Activated CD4-positive, alpha-beta T cell treated with anti-CD3 and anti-CD28 coated beads for 1 hour (primary cell): ENCODE measurements at places on chromosomes 4 and X.

DNA sequence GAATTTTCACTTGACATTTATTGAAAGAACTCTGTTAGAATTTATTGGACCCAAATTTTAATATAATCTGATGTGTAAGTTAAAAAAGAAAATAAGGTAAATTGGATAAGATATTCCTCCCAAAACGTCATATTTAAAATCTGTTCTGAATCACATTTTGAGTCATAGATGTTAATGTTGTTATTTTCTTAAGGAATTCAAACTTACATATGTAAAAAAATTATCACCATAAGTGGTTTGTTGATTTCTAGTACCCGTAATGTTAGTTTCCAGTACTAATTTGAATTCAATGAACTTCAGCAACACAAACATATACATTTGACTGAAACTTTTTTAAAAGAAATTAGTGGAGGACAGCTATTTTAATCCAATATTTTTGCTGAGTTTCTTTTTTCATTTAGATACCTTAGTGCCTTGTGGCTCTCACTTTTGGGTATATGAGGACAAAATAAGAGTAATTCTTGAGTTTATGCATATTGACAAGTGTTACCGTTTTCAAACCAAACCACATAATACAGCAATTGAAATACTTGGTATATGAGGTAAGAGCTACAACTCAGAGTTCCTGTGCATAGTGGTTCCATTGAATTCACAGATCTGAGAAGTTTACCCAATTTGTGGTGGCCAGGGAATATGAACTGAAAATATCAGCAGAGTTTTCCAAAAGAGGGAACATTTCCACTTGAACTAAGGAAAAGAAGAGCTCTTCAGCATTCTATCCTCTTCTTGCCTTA is 71.8 kb downstream of the C4orf46 start:
- DNase-seq: no peak

DNA sequence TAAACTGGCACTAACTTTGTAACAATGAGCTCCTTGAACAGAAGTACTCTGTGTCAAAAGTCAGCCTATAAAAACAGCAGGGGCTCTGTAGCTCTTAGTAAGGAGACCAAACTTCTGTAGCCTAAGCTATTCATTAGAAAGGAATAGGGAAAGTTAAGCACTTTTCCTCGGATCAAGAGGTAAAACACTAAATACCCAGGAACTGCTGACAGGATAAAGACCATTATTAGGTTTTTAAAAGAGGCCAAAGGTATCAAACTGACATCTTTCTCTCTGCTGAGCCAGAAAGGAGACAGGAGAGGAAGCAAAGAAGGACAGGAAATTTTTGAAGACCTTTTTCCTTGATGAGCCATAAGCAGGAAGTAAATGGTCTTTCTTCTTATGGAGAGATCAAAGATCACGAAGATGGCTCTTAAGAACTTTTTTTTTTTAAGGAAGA is 31.9 kb downstream of the ANAPC10 start:
- DNase-seq: no peak

DNA sequence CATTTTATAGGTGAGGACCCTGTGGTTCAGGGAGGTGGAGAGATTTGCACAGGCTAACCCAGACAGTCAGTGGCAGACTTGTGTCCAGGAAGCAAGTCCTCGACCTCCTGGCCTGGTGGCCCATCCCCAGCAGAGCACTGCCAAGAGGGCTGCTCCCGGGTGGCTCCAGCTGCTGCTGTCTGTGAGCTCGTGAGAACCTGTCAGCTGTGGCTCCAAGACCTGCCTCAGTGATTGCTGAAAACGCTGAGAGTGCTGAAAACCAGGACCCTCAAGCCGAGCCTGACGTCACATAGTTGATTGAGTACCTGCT is 74.2 kb downstream of the RTL9 start:
- no peak for DNase-seq

- DNase-seq: no peak
Observed at GRCh38 chr4:56990109-56990905, 11.6 kb downstream of the POLR2B start.

- DNase-seq: no peak
Observed at GRCh38 chr4:48329976-48330375, 11.4 kb upstream of the SLAIN2 start.

DNA sequence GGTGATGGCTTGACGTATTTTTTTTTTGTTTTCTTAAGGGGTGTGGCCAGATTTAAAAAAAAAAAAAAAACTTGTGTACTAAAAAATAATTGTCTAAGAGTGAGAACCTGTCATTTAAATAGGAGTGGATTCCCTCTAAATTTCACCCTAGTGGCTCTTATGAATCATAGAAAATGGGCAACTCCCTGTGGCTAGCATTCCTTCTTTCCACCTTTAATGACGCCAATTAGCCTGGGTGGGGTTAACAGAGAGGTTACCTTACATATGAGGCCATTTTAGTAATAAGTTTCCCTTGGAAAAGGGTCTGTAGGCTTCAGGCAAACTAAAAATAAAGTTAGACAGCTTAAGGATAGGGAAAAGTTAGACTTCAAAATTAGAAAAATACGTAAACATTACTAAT is 223.5 kb upstream of the FAM241A start:
- no peak for DNase-seq

DNA sequence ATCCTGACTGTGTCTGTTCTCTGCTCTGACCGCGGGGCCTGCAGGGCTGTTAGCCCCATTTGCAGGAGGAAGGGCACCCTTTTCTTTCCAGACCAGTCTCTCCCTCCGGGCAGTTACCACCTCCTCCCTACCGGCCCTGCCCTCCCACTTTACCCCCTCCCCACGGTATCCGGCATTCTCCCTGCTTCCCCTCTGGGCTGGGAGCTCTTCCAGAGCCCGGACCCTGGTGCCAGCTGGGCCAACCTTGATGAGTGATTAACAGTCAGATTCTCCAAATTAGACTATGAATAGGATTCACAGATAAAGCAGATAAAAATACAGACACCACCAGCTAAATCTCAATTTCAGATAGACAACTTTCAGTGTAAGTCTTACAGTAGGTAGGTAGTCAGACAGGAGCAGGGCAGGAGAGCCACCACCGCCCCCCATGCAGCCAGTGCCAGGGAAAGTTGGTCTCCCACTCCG is 23.4 kb upstream of the WFS1 start:
- DNase-seq: no peak

- DNase-seq: no peak
Observed at GRCh38 chr4:69601065-69601464, 38.4 kb downstream of the UGT2A2 start.

- no peak for DNase-seq
Observed at GRCh38 chrX:45322820-45323219, 122.1 kb upstream of the DIPK2B start.

GRCh38 chr4:101282076-101282844 is 65.1 kb downstream of the PPP3CA start:
- DNase-seq: no peak

GRCh38 chr4:150585611-150586010 is 3.7 kb downstream of the MAB21L2 start:
- DNase-seq: no peak

- no peak for DNase-seq
Observed at GRCh38 chr4:9997886-9998285, 23.4 kb downstream of the SLC2A9 start.

DNA sequence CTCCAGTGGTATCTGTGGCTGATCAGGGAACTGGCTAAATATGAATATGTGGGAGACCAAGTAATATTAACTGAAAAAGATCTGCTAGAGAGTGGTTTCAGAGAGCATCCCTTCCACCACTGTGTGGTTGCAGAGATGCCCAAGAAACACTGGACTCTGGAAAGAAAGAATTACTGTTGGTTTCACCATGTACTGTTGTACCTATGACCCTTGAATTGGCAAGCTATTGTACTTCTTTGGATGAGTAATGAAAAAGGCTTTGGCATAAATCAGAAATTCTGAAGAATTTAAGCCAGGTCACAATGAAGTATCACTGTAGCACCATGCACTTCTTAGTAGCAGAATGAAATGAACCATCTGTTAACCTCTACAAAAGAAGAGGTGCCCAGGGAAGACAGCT is 134.4 kb upstream of the INTU start:
- no peak for DNase-seq

GRCh38 chrX:132257116-132257515 is 37.9 kb upstream of the RAP2C start:
- DNase-seq: no peak

GRCh38 chr4:159593681-159594080 is 490.8 kb downstream of the RAPGEF2 start:
- no peak for DNase-seq

- no peak for DNase-seq
Observed at GRCh38 chr4:53943345-53944085, 120.9 kb downstream of the CHIC2 start.

GRCh38 chr4:38151873-38152272 is 191.7 kb downstream of the PTTG2 start:
- DNase-seq: no peak

- no peak for DNase-seq
Observed at GRCh38 chrX:129493643-129494042, 29.6 kb downstream of the SMARCA1 start.

DNA sequence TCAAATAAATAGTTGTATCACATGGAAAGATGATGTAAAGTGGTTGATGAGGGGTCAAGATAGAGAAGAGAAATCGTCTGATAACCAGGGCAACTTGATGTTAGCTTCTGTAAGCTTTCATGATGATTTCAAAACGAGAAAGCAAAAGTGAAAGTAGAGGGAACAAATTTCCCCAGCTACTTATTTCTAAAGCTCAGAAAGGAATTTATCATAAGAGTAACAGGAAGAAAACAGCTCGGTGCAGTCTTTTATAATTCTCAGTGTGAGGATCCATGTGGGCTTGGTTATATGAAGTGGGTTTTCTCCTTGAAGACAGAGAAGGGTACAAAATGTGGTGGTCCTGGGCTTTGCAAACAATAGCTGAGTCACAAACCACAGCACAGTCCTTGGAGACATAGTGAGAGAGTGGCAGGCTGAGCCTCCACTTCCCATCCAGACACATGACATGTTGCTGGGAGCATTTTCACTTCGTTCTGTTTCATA is 32.1 kb upstream of the GLRA2 start:
- DNase-seq: no peak

DNA sequence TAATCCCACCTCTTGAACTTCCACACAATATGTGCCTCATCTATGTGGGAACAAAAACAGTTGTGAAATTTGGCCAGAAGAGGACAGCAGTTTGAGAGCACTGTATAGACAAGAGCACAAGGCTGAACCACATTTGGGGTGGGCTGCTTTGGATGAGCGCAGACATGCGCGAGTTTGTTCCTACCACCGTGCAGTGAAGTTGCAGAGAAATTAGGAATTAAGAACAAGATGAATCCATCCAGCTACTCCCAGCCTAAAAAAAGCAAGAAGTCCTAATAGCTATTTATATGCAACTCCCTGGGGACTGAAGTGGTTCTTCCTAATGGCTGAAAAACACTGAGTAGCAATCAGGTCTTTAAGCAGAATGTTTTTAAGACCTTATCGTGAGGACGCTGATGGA is 1.0 kb downstream of the GAB3 start:
- DNase-seq: no peak

- DNase-seq: no peak
Observed at GRCh38 chr4:27685091-27685490, 824.5 kb downstream of the STIM2 start.

GRCh38 chr4:24521544-24521943 is 62.8 kb downstream of the DHX15 start:
- no peak for DNase-seq

GRCh38 chr4:72591547-72592454 is 22.8 kb upstream of the ADAMTS3 start:
- DNase-seq: no peak

GRCh38 chr4:162131256-162131655 is 32.5 kb downstream of the FSTL5 start:
- DNase-seq: no peak

DNA sequence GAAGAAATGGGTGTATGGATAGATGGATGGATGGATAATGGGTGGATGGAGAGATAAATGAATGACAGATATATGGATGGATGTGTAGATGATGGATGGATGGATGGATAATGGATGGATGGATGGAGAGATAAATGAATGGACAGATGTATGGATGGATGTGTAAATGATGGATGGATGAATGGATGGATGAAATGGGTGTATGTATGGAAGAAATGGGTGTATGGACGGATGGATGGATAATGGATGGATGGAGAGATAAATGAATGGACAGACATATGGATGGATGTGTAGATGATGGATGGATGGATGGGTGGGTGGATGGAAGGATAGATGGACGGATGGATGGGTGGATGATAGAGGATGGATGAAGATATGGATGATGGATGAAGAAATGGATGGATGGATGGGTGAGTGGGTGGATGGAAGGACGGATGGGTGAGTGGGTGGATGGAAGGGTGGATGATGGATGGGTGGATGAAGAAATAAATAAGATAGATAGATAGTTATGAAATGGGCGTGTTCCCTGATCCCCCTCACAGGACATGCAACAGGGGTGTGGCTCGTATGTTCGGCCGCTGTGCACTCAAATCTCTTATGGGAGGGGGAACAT is 91.1 kb upstream of the NKX1-1 start:
- no peak for DNase-seq

DNA sequence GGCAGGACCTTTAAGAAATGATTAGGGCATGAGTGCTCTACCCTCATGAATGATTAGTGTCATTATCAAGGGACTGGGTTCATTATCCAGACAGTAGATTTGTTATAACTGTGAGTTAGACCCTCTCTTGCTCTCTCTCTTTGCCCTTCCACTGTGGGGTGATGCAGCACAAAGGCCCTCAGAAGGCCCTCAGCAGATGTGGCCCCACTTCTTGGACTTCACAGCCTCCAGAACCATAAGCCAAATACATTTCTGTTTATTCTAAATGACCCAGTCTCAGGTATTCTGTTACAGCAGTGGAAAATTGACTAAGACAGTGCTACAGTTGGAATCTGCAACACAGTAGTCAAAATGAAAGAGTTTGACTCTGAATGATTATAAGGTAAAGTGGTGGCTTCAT is 17.2 kb upstream of the PDLIM5 start:
- no peak for DNase-seq

DNA sequence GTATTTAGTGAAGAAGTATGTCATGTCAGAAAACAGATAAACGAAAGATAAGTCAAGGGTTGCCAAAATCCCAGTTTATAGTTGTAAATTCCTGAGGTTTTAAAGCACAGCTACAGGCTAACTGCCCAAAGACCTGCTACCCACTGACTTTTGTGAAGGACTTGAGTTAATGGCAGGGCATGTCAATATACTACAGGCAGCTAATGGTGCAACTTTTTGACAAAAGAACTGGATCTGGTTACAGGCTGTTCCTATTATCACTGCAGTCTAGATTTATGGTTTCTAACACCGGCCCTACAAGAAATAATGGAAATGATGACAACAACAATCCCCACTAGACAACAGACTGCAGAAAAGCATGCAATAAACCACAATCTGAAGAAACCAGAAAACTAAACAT is 6.4 kb downstream of the SCML2 start:
- DNase-seq: no peak

GRCh38 chr4:168309781-168310180 is 8.8 kb downstream of the DDX60 start:
- no peak for DNase-seq

- DNase-seq: no peak
Observed at GRCh38 chr4:163590103-163590502, 95.6 kb downstream of the TMA16 start.

DNA sequence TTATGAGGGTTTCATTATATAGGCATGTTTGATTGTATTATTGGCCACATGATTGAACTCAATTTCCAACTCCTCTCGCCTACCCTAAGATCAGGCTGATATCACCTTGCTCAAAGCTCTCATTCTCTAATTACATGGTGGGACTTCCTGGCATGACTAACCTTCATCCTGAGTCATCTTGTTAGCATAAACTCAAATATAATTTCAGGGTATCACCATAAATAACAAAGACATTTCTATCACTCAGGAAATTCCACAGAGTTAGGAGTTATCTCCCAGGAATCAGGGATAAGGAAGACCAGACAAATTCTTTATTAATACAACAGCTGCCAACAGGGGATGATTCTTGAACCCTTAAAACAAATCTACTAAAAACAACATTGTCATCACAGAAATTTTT is 90.7 kb downstream of the NDST3 start:
- no peak for DNase-seq
